ENCODE measurements at places on chromosomes 5 and 9.

DNA sequence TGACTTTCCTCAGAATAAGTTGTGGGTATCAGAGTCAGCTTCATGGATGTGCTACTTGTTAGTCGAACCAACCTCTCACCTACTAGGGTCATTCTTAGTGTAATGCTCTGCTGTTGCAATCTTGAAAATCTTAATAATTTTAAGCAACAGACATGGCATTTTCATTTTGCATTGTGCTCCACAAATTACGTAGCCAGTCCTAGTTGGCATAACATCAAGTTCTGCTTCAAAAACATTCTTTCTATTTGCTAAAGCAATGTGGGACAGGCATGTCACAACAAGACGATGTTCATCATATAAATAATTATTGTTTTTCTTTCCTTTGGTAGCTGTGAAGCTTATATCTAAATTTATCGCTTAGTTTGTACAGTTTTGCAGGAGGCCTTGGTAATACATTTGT is 39.3 kb upstream of the CDH12 start:
- DNase-seq: no peak

DNA sequence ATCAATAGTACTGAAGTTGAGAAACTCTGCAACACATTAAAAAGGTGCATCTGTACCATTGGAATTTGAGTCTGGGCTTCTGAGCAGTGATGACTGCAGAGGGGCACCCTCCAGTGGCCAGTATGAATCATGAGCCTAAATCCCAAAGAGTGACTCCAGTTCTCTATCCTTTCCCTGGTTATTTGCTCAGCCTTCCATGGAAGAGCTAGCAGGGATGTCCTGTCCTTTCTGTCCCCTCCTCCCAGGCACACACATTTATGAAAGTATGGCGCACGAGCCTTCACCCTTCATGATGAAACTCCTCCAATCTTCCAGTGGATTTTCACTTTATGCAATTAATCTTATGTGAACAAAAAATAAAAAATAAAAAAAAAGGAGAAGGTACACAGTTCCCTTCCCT is 81.0 kb downstream of the ESM1 start:
- no peak for DNase-seq

DNA sequence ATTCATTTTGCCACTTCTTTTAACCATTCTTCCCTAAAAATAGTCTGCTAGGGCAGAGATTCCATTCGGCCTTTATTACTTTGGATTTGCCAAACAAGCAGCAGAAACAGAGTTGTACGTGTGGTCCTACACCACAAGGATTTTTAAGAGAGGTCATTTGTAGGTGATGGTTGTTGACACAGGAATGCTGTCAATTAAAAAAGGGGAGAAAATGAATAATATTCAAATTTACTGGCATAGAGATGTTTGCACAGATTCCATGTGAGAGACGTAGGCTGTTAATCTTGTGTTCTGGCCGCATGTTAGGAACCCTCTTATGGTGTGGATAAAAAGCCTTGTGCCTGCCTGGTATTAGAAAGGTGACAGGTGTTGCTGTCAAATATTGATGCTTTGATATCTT is 34.9 kb downstream of the TRIO start:
- DNase-seq: no peak

- peak; percentile 70 for DNase-seq
Measured at GRCh38 chr9:136372561-136373299, 739 bp downstream of the CARD9 start.

DNA sequence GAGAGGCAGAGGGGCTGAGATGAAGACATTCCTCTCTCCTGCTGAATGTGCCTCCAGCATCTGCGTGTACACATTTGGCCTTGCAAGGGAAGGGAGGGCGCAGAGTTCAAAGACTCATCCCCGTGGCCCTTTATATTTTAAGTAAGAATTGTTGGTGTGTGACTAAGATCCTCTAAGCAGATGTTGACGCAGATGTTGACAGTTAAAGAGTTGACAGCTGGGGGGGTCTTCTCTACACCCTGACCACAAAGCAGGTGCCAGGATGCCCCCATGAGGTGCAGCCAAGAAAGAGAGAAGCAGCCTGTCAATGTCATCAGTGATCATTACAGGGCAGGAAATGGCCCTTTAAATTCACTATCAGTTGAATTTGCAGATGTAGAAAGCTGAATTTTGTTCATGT is 262.9 kb downstream of the IRX1 start:
- DNase-seq: no peak

- DNase-seq: no peak
Measured at GRCh38 chr5:168013546-168013945, 277.9 kb upstream of the WWC1 start.

DNA sequence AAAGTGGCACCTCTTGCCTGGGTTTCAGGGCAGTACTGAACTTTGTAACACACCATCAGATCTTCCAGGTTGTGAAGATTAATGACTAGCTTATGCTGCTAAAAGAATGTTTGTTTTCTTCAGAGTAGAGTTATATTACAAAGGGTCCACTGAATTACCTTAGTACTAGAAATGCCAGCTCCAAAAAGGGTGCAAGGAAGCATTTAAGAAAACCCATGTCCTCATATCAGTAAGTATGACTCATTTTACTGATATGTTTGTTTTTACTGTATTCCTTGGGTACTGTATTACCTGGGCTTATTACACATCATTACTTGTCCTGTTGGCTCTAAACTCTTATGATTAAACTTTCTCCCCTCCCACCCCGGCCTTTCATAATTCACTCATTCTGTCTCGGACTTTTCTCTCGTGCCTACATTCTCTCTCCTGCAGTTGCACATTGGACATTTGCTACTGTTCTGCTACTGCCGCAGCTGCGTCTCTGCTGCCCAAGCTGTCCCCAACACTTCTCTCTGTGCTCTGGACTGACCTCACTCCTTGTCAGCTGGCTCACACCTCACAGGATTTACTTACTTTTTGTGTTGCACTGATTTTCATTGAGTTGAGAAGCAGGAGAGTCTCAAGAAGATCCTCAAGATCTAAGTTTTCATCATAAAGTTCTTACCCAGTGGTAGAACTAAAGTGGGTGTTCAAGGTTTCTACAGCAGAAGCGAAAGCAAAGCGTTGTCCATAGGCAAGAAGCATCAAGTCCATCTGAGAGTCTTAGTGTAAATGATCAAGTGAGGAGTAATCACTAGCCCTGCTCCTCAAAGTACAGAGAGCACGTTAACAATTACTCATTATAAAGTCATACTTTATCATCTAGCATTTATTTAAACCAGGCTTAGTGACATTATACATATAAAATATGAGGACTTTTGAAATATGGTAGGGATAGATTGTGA is 53.2 kb upstream of the C9orf72 start:
- no peak for DNase-seq

Measured in tibial artery (tissue), 4 donors.